Bronchial epithelial cell (primary cell): ENCODE measurements at places on chromosomes 7 and 10. TPM values are rescaled to one million over a fixed set of nuclear protein-coding genes. Genes with fewer than 3 reads are reported as not detected.

The SLC26A4 gene
- total RNA-seq, result 0.53 and 1.3 TPM in 2 replicates

The NPTX2 gene
- total RNA-seq, result under 0.01 and 0.13 TPM in 2 replicates

The DNAH11 gene
- 2.6 and 4.1 TPM in 2 replicates for total RNA-seq

The MMD2 gene
- not detected in 2 replicates for total RNA-seq
